ENCODE measurements at places on chromosomes 5 and 9.

GRCh38 chr5:113050721-113051382, 74.3 kb downstream of the DCP2 start:
- no peak for DNase-seq

GRCh38 chr5:90014420-90014819, 395.1 kb downstream of the CETN3 start:
- DNase-seq, result no peak

DNA sequence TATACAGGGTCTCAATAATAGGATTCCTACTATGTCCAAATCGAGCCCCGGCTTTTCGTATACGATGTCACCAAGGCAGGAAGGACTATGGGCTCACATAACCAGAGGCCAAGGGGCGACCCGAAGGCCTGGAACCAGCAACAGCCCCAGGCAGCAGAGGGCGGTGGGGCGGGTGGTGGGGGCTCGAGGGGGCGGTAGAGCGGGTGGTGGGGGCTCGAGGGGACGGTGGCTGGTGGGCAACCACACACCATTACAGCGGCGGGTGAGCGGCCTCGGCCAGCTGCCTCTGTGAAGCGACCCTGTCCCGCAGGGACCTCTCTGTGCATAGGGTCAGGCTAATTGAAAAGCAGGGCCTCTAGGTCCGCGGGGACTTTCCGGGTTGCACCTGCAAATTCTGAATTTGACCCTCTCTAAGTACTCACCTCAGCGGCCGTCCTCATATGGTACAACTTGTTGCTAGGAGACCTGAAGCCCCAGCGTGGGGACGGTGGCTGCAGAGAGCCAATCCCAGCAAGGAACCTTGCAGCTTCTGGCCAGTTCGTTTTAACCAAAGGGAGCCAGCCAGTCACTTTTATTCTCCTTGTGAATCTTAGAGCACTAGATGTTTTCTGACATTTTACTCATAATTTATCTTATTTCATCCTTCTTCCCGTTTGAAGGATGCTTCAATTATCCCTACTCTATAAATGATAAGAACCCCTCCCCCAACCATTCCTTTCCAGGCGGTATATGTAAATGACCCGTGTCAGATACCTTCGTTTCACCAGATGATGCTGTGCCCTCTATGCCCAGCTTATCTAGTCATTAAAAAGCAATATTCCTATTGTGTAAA, at the start of gene NME5:
TSS of gene NME5 (minus strand) at position 480 of the 832 bp plus-strand sequence. CDS start 648 bp downstream, outside the sequence.
- DNase-seq, result peak; percentile 8

DNA sequence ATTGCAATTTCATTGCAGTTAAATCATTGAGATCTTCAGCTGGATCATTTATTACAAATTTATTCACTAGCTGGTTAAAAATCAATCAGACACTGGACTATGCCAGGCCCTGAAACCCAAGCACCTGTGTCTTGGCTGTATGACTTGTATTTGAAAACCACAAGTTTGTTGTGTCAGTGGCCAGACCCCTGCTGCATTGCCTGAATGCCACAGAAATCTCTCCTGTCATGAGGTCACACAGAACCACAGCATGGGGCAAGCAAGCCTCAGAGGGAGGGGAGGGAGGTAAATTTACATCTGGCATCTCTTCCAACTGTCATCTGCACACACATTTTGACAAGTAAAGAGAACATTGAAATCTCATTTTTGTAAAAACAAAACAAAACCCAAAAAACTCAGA, 90.0 kb downstream of the ARRDC3 start:
- DNase-seq, result no peak

DNA sequence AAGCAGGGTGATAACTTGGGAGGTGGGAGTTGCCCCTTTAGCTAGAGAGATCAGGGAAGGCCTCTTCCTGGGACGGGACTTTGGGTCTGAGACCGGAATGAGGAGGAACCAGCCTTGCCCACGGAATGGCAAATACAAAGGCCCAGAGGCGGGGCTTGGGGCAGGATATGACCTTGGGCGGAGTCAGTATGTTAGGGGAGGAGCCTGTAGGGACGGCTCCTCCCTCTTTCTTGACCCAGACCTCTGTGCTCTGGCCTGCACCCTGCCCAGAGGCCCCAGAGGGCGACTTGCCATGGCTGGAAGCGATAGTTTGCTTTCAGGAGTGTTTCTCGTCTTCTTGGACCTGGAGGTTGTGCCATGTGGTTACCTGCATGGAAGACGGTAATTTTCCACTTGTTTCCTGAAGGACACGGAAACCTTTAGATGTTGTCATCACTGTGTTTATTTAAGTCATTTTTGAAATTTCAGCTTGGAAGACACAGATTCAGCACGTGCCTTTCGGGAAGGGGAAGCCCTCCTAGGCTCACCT, 85.6 kb downstream of the DAB2IP start:
- no peak for DNase-seq

- DNase-seq, result no peak
Measured at GRCh38 chr9:99828054-99828416, 6.3 kb downstream of the NR4A3 start.

DNA sequence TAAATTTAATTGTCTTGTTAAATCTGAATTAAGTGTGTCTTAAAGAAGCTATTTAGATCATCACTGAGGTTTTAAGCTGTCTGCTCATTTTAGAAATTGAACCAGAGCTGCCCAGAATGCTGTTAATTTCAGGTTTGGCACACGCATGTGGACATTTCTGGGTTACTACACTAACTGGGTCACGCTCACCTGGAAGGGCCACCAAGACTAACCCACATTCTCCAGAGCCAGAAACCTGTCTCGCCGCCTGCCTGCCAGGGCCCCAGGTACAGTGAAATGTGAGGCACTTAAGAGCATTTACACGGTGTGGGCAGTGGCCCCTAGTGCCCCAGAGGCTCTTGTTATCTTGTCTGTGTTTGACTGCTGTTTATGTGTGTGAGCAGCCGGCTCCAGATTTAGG, 46.6 kb downstream of the ATP10B start:
- no peak for DNase-seq

GRCh38 chr5:112630246-112631009, 107.3 kb upstream of the APC start:
- DNase-seq, result no peak

GRCh38 chr9:36158122-36158521, 11.1 kb upstream of the CCIN start:
- no peak for DNase-seq

DNA sequence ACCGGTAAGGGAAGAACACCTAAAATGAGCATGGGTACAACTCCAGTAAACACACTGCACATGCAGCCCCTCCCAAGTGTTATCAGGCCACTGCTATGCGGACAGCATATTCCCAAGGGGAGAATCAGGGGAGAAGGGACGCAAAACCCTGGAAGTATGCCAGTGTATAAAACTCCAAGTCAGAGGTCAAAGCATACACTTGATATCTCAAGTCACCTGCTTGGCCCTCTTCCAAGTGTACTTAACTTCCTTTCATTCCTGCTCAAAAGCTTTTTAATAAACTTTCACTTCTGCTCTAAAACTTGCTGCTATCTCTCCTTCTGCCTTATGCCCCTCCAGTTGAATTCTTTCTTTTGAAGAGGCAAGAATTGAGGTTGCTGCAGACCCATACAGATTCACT, 408.1 kb downstream of the HTR1A start:
- no peak for DNase-seq

GRCh38 chr9:127773272-127773671, 5.2 kb downstream of the SH2D3C start:
- DNase-seq, result no peak

DNA sequence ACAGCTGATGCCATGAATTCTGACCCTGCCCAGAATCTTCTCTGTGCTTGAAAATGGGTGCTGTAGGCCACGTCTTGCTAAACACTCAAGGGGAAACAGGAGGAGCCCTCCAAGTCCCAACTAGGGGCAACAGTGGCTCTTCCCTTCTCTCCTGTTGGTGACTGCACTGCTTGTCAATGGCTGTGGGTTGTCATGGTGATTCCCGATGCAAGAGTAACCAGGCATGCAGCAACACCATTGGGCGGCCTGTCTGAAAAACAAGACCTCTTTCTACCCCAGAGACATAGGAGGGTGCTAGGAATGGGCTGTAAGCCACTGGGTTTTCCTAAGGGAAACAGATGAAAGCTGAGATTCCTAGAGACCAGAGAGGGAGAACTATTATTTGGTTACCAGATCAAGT, 201.7 kb upstream of the PANK3 start:
- no peak for DNase-seq

DNA sequence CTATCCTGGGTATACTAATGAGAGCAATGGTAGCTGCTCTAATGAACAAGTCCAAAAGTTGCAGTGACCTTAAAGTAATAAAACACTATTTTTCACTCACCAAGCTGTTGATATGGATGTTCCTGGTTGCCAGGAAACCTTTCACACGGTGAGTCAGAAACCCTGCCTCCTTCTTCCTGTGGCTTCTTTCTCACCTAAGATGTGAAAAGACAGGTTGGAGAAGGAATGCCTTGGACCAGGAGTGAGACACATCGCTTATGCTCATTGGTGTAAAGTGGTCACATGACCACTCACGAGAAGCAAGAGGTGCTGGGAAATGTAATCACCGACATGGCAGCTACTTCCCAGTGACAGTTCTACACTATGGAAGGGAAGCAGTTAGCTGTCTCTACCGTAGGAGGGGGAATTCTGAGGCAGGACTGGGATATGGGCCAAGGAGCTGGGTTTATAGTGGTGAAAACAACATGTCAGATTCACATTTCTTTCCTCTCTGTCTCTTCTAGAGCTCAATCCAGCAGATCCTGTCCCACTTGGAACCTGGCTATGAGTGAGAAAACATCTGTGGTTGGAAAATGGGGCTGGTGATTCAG, 320.4 kb upstream of the KLF4 start:
- DNase-seq, result no peak

- no peak for DNase-seq
Measured at GRCh38 chr5:173825215-173825865, 62.8 kb upstream of the CPEB4 start.

DNA sequence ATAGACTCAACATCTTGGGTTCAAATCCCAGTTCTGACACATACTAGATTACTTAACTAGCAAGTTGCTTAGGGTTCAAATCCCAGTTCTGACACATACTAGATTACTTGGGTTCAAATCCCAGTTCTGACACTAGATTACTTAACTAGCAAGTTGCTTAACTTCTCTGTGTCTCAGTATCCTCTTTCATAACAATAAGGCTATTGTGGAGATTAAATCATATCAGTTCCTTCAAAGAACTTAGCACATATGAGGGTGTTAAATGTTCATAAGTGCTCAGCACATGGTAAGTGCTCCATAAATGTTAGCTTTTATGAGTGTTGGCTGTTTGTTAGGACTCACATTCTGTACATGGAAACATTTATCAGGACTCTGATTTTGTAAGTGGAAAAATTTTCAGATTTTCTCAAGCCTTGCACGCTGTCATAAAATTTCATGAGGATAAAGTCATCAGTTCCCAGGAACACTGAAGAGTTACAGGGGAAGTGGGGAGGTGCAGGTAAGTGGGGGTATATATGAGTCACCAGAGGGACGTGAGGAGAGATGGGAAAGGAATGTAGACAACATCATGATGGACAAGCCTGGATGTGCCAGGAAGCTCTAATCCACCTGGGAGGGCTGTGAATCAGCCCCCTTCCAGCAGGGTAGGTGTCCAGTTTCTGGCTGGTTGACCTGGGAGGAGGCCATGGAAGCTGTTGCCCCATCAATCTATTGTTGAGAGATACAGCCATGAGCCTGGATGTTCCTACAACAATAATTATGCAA, 532.2 kb upstream of the WWC1 start:
- DNase-seq, result no peak

DNA sequence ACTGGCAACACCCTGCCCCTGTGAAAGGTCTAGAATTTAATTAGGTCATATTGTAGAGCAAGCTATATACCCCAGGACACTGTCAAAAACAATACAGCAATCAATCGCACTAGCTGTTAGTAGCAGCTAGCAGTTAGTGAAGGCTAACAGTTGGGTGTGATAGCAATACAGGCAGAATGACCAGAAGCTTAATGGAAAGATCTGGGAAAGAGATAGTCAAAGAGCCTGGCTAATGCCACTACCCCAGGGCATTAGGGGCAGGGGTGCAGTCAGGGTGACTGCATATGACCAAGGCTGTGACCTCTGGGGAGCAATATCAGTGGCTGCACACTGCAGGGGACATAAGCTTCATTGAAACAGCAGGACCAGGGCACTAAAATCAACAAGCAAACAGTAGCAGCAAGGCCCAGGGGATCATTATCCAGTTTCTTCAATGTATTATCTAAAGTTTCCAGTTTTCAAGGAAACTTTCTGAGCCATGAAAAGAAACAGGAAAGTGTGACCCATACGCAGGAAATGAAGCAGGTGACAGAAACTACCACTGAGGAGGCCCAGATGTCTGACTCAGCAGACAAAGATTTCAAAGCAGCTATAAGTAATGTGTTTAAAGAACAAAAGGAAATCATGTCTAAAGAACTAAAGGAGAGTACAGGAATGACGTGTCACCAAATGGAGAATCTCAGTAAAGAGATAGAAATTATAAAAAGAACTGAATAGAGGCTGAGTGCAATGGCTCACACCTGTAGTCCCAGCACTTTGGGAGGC, 82.4 kb downstream of the ZNF354C start:
- no peak for DNase-seq

- DNase-seq, result no peak
Measured at GRCh38 chr5:127187706-127188105, 102.9 kb upstream of the MEGF10 start.

- DNase-seq, result no peak
Measured at GRCh38 chr5:91211997-91212713, 171.0 kb downstream of the ARRDC3 start.

DNA sequence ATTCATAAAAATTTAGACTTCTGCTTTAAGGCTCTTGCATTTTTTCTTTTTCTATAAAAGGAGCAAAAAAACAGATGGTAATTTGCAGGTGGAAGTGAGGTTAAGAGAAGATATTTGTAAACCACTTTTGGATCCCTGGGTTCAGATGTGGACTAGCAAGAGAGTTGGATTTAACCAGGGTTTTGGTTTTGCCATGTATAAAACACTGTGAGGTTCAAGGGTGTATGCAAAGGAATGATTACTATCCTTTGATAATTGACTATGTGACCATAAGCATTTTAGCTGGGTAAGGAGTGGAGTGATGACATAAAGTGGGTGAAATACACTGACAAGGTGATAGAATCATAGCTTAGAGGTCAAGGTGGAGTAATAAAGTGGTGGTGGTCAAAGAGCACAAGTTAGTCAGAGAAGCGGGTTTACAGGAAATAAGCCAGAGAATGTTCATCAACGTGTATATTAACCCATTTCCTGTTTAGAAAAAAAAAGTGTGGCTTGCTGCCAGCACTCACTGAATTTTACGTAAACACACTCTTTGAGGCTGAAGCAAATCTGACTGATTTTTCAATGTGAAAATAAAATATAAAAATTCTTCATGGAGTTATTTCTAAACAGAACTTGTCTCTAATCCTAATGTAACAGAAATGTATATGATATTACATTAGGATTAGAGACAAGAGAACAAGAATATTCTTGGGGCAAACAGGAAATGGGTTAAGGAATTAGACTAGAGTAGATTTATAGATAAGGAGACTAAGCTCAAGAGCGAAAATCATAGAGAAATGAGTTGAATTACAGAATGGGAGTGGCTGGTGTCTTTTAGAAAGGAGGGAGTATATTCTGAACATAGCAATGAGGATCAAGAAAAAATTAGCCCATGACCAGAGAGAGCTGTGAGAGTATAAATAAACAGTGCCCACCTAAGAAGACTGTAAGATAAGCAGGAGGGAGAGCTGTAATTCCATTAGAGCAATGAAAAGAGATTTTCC, 74.5 kb downstream of the CDKN2A start:
- DNase-seq, result no peak

GRCh38 chr9:81391457-81391825, 297.9 kb downstream of the TLE1 start:
- no peak for DNase-seq

GRCh38 chr5:79588696-79589095, 23.5 kb upstream of the TENT2 start:
- DNase-seq, result no peak

- DNase-seq, result no peak
Measured at GRCh38 chr5:75496026-75496425, 15.4 kb downstream of the CERT1 start.

GRCh38 chr5:101455851-101456250, 552.8 kb upstream of the ST8SIA4 start:
- DNase-seq, result no peak
